ENCODE measurements at places on chromosomes 2 and 18. TPM values are rescaled to one million over a fixed set of nuclear protein-coding genes. Genes with fewer than 3 reads are reported as not detected.

FAM168B gene
- 42.9 TPM for total RNA-seq

RMDN2 gene
- total RNA-seq = 3.2 TPM

LBX2 gene
- 0.32 TPM for total RNA-seq

CROCC2 gene
- total RNA-seq = 0.12 TPM

ANKRD29 gene
- 11.2 TPM for total RNA-seq

REG3G gene
- not detected for total RNA-seq

ZDBF2 gene
- 5.6 TPM for total RNA-seq

SCYGR8 gene
- not detected for total RNA-seq

MRO gene
- total RNA-seq = not detected

ADCY3 gene
- total RNA-seq = 20.1 TPM

MDH1B gene
- total RNA-seq = 0.76 TPM

EPB41L3 gene
- total RNA-seq = 16.3 TPM

CCDC102B gene
- 1.2 TPM for total RNA-seq

LAMA3 gene
- 40.1 TPM for total RNA-seq

FN1 gene
- 24.2 TPM for total RNA-seq

FAM161A gene
- total RNA-seq = 1.3 TPM

KLHL41 gene
- total RNA-seq = 0.40 TPM

Measured in esophagus mucosa (tissue), 1 donor.